Fibroblast of lung (primary cell): ENCODE measurements at places on chromosomes 11 and 22. TPM values are rescaled to one million over a fixed set of nuclear protein-coding genes. Genes with fewer than 3 reads are reported as not detected.

GRCh38 chr11:91209751-91210150, 986.9 kb upstream of the CHORDC1 start:
- H3K27me3 ChIP-seq: no peaks in the 10 kb centered on the region
- H3K27ac ChIP-seq: no peak overlapping the region
- no peak overlapping the region for H3K4me3 ChIP-seq
- H3K36me3 ChIP-seq: no peaks in the 10 kb centered on the region
- DNase-seq: no peak

- no peak overlapping the region for H3K4me3 ChIP-seq
- H3K27ac ChIP-seq: no peak overlapping the region
- H3K27me3 ChIP-seq: peaks cover 2% of the 10 kb centered on the region
- no peaks in the 10 kb centered on the region for H3K4me1 ChIP-seq
- H3K36me3 ChIP-seq: no peaks in the 10 kb centered on the region
Measured at GRCh38 chr22:40982482-40983385, 31.6 kb downstream of the RBX1 start.

DNA sequence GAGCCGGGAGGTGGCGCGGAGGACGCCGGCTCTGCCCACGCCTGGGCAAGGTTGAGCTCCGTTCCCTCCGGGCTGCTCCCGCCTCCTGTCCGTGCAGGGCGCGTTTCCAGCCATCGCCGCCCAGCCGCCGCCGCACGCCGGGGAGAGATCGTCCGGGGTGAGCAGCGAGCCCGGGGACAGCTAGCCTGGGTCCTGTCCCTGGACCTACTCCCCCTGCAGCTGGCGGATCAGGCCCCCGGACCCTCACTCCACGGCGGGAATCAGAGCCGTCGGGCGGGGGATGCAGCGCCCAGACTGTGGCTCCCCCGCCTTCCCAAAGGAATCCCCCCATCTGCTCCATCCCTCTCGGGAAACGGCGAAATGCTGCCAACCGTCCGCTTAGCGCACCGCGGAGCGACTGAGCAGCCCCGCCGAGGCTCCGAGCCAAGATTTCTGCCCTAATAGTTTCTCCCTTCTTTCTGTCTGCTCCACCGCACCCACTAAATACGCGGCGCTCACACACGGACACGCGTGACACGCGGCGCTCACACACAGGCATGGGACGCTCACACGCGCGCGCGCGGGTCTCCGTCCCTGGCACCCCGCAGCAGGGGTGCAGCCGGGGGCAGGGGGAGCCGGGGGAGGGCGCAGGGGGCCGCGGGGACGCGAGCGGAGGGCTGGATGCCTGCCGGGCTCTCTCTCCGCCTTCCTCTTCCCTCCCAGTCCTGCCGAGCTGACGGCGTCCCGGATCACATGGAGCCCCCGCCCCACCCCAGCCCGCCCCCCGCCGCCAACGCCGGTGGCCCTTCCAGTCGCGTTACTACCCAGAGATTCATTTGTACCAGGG, at the start of gene KCNJ5:
Gene KCNJ5, plus strand, starts transcription at position 814 of the 826 bp plus-strand sequence. CDS start 19,918 bp downstream, outside the sequence.
- DNase-seq: no peak
- no peak within 1 kb of the TSS for H3K27ac ChIP-seq
- peak within 1 kb of the TSS; percentile 45 for H3K4me3 ChIP-seq
- no peaks in the 10 kb centered on the region for H3K36me3 ChIP-seq

DNA sequence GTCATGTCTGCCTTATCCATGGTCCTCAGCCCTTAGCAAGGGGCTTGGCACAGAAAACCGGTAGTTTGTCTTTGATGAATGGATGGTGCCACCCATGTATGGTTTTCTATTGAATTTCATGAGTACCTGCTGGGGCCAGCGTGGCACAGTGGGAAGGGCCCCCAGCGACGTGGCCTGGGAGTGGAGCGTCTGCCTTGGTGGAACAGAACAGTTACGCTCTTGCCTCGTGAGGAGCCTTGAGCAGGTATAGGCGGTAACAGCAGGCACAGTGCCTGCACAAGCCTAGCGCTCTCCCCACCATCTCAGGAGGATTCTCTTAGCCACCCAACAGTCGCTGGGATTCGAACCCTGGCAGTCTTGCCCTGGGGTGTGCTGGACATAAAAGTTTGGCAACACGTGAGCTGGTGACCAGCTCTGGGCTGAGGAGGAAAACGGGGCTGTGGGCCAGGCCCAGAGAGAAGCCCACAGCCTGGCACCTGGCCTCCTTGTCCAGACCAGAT, 3.0 kb upstream of the SSH3 start:
- no peak overlapping the region for H3K4me3 ChIP-seq
- H3K27ac ChIP-seq: no peak overlapping the region
- peaks cover 9% of the 10 kb centered on the region for H3K4me1 ChIP-seq
- DNase-seq: no peak

DNA sequence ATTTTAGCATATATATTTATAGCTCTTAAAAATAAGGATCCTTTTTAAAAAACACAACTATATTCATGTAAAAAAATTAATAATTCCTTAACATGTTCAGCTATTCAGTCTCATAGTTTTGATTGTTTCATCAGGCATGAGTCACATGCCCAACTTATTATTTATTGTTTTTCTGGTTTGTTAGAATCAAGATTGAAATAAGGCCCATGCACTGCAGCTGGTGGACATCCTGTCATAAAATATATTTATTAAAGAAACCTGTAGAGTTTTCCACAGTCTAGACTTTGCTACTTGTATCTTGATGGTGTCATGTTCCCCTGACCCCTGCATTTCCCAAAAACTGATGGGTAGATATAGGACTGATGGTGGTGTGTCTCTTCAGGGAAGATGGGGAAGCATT, 77.4 kb downstream of the PARVA start:
- H3K27ac ChIP-seq: no peak overlapping the region
- H3K36me3 ChIP-seq: no peaks in the 10 kb centered on the region
- no peaks in the 10 kb centered on the region for H3K27me3 ChIP-seq

- H3K27ac ChIP-seq: no peak overlapping the region
- H3K36me3 ChIP-seq: no peaks in the 10 kb centered on the region
- no peak overlapping the region for H3K4me3 ChIP-seq
- H3K4me1 ChIP-seq: no peaks in the 10 kb centered on the region
- H3K27me3 ChIP-seq: no peaks in the 10 kb centered on the region
Measured at GRCh38 chr11:42407341-42407740, 904.5 kb upstream of the API5 start.

DNA sequence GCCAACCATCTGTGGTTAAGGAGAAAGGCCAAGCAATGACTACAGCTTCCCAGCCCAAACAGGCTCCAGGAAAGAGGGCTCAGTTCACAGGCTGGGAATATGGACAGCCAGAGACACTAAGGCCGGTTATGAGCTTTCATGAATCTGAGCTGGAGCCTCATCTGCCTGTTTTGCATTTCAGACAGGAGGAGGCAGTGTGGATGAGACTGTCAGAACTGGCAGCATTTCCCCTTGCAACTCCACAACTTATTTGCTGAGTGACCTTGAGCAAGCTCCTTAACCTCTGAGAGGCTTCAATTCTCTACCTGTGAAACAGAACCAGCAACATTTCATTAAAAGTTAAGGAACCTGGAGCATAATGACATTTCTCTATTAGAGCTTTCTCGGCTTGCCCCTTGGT, 264.0 kb downstream of the ETS1 start:
- no peak overlapping the region for H3K27ac ChIP-seq
- DNase-seq: no peak
- H3K4me3 ChIP-seq: no peak overlapping the region

- DNase-seq: no peak
- H3K4me1 ChIP-seq: peaks cover 20% of the 10 kb centered on the region
- H3K27me3 ChIP-seq: no peaks in the 10 kb centered on the region
- no peak overlapping the region for H3K27ac ChIP-seq
- no peaks in the 10 kb centered on the region for H3K36me3 ChIP-seq
- no peak overlapping the region for H3K4me3 ChIP-seq
Measured at GRCh38 chr11:69440876-69441275, 40.6 kb upstream of the LINC01488 start.

DNA sequence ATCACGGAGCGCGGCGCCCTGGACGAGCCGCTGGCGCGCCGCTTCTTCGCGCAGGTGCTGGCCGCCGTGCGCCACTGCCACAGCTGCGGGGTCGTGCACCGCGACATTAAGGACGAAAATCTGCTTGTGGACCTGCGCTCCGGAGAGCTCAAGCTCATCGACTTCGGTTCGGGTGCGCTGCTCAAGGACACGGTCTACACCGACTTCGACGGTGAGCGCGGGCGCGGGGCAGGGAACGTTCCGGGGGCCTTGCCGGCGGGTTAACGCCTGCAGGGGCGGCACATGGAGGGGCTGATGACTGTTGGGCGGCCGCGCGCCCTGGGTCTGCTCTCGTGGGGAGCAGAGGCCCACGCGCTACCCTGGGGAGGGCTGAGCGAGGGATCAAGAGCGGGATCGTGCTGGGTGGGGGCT, 1.0 kb downstream of the PIM3 start:
- no peak for DNase-seq
- H3K36me3 ChIP-seq: peaks cover 25% of the 10 kb centered on the region
- H3K27me3 ChIP-seq: no peaks in the 10 kb centered on the region
- H3K4me3 ChIP-seq: peak overlapping the region; percentile 70

- no peak overlapping the region for H3K27ac ChIP-seq
- H3K4me3 ChIP-seq: no peak overlapping the region
- no peaks in the 10 kb centered on the region for H3K36me3 ChIP-seq
- H3K27me3 ChIP-seq: no peaks in the 10 kb centered on the region
- DNase-seq: no peak
Measured at GRCh38 chr11:21148376-21148775, 479.0 kb downstream of the NELL1 start.

The LRRC56 gene
- 0.26 and 0.28 TPM in 2 replicates for polyA plus RNA-seq

The OR5P2 gene
- polyA plus RNA-seq: not detected in 2 replicates

The OR4C11 gene
- not detected in 2 replicates for polyA plus RNA-seq

The IRF7 gene
- polyA plus RNA-seq: 1.3 and 1.6 TPM in 2 replicates

The EIF4ENIF1 gene
- polyA plus RNA-seq: 25.2 and 25.7 TPM in 2 replicates

The NTM gene
- 12.3 and 32.1 TPM in 2 replicates for polyA plus RNA-seq

The HTR3A gene
- polyA plus RNA-seq: not detected in 2 replicates
